Eye (tissue), 1 donor: ENCODE measurements at places on chromosomes 5 and 9.

GRCh38 chr9:115923903-115924668 lies 229.5 kb upstream of the PAPPA start:
- DNase-seq, result peak; percentile 6

DNA sequence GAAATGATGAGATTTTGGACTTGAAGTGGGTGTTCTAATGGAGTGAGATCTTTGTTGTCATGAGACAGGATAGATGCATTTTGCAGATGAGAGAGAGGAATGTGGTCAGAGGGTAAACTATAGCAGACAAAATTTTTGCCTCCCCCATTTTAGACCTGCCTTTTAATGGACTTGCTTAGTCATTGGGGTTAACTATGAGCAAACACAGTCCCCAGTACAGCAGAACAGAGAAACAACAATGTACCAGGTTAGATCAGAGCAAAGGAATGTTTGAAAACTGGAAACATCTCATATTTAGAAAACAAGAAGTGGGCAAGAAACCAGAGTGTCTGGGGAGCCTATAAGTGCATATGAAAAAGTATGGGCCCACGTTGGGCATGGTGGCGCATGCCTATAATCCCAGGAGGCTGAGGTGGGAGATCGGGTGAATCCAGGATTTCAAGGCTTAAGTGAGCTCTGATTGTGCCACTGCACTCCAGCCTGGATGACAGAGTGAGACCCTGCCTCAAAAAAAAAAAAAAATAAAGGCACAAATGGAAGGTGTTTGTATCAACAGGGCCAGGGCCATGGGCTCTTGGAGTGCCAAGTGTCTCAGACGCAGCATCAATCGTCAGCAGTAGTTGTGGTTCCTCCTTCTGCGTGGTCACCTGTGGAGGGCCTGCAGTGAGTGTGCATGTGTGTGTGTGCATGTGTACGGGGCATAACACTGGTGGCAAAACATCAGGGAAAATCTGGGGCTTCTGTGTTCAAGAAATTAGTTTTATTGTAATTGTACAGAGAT lies 214.4 kb upstream of the S1PR3 start:
- peak; percentile 26 for DNase-seq

- peak; percentile 60 for DNase-seq
These were observed 15.5 kb upstream of the SLC36A3 start for GRCh38 chr5:151318850-151319732.

DNA sequence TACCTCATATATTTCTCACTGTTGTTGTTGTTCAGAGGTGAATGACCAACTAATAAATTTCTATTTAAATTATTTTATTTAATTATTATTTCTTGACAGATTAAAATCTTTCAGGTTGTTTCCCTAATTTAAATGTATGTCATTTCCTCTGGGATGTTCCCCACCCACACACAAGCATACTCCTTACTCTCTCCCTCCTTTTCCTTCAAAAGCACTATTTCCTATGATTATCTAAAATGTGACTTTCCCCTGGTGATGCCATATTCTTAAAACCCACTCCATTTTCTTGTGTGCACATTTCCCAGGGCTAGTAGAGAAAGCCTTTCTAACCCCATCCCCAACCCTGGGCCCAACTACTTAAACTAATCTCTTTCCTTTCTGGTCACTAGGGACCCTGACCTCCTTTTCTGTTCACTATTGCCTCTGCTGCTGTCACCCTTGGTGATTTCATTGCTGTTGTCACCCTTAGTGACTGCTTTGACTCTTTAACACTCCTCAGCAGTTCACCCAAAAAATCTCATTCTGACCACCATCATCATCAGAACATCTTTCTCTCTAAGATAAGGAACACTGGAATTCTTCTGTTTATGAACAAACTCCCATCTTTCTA lies 16.8 kb downstream of the IL33 start:
- no peak for DNase-seq

DNA sequence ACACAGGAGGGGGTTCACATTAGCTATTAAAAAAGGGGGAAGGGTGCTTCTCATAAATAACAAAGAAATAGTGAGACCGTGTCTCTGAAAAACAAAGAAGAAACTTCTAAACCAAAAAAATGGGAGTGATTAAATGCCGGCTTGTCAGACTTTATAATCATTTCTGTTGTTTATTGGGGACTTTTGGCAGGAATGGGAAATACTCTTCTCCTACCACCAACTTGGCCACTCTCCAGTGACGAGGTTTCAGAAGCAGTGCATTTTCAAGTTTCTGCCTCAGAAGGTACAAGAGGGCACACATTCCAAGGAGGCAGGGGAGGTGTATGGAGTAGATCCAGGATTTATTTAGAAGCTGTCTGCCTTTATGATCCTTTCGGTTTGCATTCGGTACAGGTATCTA lies 46.2 kb downstream of the LIX1 start:
- no peak for DNase-seq

- DNase-seq, result no peak
These were observed 223.0 kb upstream of the DMRT1 start for GRCh38 chr9:618478-618877.

DNA sequence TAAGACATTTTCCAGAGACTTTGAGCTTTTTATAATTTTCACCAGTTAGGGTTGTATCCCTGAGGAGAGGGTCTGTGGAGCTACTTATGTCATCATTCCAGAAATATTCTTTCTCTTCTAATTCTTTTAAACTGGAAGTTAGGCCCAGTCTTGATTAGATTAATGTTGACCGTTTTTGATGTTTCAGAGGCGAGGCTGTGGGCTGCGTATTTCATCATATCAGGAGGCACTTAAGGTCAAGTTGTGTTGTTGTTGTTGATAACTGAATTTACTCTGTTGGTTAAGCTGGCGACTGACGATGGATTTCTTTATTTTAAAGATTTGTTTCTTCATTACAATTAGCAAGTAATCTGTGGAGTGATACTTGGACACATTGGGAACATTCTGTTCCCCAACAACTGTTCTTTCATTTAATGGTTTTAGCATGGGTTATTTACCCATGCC lies 20.1 kb downstream of the IPO11 start:
- DNase-seq, result no peak

- DNase-seq, result no peak
These were observed 468.1 kb upstream of the ACTBL2 start for GRCh38 chr5:57950616-57951228.

DNA sequence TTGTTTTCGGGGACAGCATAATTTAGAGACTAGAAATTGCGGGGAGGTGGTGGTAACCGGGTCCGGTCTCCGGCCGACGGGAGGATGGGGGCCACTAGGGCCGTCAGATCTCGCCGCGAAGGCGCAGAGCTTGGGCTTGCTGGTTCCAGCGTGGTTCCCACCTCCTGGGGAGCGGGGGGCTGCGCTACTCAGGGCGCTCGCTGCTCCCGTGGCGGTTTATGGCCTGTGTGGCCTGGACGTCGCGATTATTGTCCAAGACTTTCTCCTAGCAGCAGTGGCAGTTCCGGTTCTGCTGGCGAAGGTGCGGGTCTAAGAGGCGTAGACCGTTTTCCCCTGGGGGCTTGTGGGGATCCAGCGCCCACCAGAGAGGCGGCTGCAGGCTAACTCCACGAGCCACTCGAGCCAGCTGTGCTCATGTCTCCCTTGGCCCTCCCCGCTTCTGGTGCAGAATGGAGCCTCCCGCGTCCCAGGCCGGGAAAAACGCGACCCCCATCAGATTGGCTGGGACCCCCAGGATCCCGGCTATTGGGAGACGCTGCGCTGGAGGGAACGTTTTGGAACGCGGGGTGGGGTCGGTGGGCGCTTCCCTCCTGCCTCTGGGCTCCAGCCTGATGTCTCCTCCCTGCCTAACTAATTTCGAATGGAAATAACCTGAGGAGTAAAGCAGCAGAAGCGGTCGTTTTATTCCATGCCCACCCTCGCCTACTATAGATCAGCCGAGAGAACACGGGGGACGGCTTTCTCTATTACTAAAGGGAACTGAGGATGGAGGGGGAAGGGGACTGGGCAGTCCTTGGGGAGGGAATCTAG lies 87.1 kb downstream of the ENTREP1 start:
- DNase-seq, result no peak

GRCh38 chr5:163252950-163253349 lies 184.4 kb upstream of the CCNG1 start:
- no peak for DNase-seq

- DNase-seq, result no peak
These were observed 175.7 kb upstream of the SMIM23 start for GRCh38 chr5:171609806-171610452.

- no peak for DNase-seq
These were observed 9.7 kb upstream of the OBP2A start for GRCh38 chr9:135536216-135536615.

DNA sequence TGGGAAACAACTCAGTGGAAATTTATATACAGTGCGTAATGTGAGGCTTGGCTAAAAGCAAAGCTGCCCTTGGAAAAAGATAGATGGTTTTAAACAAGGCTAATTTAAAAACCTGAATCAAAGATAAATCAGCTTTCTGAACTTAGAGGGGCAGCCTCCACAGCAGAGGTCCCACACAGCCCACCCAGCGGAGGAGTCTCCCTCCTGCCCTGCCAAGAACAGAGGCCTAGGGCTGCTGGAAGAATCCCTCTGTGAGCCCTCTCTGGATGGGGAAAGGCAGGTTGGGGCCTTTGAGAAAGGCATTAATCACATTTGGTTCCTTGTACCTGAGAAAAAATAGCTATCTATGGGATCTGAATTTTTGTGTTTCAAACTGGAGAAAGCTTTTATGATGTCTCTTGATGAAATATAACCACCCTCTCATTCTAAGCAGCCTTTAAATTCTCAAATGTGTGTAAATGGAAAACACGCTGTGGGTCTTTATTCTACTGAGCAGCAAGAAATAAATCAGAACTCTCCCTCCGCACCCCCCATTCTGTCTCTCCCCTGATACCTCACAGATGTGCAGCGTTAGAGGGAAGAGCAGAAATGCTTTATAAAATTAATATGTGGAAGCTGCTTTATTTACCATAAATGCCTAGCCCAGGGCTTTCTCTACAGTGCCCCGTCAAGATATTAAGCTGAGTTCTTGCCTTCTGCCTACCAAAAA lies 329.2 kb downstream of the EFNA5 start:
- no peak for DNase-seq

DNA sequence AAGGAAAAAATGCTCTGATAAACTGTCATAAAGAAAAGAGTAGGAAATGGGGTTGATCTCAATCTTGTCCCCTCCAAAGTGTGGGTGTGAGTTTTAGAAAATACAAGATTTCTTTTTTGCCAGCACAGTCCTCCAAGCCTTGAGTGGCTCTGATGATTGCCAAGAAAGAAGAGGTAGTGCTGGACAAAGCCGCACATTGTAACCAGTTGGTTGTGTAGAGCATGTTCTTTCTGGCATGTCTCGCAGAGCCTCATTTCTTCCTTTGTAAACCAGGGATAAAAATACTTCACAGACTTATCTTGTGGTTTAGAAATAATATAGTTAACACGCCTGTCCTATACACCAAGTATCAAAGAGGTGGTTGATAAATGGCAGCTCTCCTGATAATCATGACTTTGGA lies 30.4 kb downstream of the PRLR start:
- DNase-seq, result no peak

- no peak for DNase-seq
These were observed 6.6 kb downstream of the BARX1 start for GRCh38 chr9:93948441-93949072.

DNA sequence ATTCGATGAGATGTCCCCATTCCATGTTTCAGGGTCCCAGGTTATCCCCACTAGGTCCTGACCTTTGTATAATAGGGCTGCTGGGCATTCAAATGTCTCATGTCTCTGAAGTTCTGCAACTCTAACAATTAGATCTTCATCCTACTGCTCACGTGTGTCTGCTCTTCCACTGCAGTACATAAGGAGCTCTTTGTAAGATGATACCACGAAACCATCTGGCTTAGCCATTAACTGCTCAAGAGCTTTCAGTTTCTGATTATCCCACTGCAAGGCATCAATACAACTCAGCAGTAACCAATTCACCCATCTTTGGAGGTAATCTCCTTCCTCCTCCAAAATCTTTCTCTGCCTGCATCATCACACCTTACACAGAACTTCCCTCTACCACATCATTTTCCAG lies 49.9 kb upstream of the PPP2CA start:
- no peak for DNase-seq

DNA sequence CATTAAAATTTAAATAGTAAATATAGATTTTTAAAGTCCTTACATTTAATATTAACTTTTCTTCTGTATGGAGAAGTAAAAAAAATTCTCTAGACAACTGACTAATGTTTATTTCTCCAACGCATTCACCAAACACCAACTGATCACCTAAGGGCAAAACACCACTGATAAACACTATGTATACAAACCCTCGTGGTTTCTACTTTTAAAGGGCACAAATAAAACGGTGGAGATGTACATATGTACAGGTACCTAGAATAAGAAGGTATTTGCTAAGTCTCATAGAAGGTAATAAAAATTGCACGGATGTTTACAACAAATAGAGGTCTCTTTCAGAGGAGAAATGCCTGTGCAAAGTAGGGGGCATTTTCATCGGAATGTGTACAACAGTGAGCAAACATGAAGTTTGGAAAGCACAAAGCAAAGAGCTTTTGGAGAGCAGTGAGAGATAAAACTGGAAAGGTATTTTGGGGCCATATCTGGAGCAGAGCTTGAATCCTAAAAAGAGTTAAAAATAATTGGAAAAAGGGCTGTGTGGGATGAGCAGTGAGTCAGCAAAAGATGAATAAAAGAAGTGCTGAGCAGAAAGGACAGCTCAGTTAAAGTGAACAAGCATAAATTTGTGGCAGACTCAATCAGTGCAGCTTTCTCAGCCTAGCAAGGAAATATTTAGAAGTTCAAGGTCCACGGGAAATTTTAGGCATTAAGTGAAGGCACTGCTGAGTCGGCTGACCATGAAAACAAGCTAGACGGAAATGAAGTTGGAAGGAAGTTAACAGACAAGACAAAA lies 160.0 kb downstream of the TMEM161B start:
- no peak for DNase-seq

DNA sequence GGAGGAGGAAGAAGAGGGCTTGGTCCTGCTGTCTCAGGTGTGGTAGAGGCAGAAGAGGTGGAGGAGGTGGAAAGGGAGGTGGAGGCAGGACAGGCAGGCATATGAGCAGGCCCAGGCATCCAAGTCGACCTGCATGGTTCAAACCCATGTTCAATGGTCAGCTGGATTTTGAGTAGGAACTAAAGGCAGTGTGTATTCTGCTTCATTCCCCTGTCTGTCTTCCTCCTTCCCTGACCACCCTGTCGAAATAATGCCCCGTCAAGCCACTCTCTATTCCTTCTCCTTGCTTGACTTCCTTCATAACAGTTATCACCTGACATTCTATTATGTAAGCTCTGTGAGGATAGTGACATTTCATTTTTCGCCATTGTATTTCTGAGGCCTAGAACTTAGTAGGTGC lies 34.8 kb downstream of the ATP6V0E1 start:
- no peak for DNase-seq

- peak; percentile 57 for DNase-seq
These were observed 53.5 kb upstream of the TJP2 start for GRCh38 chr9:69120380-69121154.

- no peak for DNase-seq
These were observed 33.8 kb downstream of the CAPSL start for GRCh38 chr5:35904443-35905132.

- DNase-seq, result no peak
These were observed 240.5 kb upstream of the CCNH start for GRCh38 chr5:87653242-87653641.
